Hippocampal formation (tissue), 2 donors: ENCODE measurements at places on chromosomes 11 and 22.

DNA sequence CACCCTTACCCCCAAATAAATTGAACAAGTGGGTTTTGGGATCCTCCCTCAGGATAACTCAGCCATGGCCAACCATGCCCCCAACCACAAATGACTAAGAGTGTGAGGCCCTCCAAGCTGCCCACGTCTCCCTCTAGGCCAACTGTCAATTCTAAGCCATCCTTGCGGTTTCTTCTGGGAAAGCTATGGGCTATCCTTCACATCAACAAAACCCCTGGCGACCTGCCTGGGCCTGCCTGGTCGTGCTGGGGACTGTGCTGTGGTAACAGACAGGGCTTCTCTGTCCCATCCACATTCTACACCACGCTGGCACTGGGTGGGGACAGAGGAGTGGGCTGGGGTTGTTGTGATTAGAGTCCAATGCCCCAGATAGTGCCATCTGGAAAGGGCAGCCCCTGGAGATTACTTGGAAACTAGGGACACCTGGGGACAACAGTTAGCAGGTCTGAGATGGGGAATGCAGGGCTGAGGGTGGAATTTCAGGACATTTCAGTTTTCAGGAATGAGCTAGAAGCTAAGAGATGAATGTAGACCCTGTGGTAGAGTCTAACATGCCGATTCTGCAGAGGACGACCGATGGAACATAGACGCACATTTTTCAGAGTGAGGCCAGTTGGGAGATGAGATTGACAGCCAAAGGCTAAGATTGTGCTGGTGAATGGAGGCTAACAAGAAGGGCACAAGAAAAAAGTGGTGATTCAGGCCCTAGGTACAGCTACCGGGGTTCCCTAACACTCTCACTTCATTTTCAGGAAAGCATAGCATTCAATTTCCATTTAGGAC lies 131.9 kb downstream of the RASSF10 start:
- no peak for DNase-seq

DNA sequence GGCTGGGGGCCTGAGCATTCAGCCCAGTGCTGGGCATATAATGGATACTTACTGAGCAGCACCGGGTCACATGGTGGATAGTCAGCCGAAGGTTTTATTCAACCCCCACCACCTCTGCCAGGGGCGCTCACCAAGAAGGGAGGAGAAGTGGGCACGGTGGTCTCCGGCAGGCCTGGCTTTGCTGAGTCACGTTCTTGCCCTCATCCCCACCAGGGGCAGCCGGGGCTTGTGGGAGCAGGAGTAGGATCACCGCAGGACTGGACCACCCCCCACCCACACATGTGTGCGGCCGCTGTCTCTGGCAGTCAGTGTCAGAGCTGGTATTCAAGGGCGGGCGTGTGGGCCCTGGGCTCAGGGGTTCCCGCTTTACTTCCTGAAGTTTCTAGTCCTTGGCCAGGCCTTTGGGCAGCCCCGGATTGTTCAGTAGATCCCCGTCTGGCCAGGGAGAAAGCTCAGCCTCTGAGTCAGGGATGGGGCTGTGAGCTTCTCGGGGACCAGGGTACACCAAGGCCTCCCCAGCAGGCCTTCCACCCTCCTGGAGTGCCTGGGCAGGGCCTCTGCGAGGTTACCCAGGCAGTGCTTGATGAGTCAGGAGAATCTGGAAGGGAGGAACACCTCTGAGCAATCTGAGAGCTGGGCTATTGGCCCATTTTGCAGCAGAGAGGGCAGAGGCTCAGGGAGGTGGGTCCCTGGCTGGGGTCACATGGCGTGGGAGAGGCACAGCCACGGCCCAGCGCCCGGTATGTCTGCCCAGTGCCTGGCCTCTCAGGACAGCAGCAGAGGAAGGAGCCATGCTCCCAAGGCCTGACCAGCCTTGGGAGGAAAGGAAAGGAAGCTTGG lies 60.6 kb downstream of the RTL6 start:
- no peak for DNase-seq

DNA sequence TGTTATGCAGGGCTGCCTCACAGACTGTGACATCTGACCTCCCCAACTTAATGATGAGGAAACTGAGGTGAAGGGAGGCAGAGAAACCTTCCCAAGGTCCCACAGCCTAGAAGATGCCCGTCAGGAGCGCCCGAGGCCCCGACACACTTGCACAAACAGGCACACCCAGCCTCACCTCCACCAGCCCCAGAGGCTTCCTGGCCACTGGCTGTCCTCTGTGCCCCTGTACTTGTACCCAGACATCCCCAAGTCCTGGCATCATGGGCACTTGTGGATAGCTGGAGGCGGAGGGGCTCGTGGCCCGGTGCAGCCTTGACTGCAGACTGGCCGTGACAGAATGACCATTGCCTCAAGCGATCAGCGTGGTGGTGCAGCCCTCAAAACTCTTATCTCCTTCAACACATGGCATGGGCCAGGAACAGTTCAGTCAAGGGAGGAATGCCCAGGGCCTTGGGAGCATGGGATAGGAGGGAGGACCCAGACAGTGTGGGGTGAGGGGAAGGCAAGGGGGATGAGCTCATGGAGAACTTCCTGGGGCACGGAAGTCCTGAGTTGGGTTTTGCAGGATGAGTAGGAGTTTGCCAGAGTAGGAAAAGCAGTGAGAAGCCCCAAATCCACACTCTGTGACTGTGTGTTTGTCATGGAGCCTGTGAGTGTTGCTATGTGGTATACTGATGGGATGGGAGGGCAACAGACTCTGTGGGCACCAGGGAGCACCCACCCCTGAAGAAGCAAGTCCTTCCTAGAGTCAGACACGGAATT lies 25.8 kb upstream of the PPARA start:
- DNase-seq, result no peak

GRCh38 chr22:37267135-37267587 lies 15.1 kb upstream of the CYTH4 start:
- no peak for DNase-seq

DNA sequence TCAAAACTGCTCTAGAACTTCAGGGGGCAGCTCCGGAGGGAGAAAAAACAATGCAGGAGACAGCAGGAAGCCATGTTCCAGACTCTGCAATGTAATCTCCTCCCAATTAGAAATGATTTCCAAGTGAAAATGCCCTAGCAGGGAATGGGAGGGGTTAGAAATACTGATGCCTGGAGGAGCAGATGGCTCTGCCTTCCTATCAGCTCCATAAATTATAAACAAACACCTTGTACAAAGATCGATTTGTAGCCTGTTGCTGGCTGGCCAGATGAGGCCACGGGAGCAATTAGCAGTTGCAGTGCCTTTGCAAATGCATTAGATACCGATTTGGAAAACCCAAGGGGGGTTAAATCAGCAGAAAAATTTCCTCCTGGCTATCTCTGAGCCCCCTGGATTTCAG lies 46.6 kb upstream of the CHRM4 start:
- DNase-seq, result no peak

DNA sequence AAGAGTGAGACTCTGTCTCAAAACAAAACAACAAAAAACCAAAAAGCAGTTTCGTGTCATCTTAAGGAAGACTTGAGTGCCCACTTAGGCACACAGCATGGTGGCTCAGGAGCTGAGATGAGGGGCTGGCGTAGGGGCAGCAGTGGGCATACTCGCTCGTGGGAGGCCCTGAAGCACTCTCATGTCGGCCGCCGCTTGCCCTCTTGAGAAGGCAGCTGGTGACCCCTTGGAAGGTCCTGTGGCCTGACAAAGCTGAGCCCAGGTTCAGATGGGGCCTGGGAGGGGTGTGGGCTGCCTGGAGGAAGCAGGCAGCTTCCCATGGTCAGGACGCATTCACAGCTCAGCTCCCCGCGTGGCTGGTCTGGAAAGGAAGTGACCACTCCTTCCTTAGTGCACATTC lies 15.0 kb downstream of the MUC5B start:
- DNase-seq, result no peak

- no peak for DNase-seq
These were observed 1.6 kb downstream of the CD81 start for GRCh38 chr11:2378527-2379210.

DNA sequence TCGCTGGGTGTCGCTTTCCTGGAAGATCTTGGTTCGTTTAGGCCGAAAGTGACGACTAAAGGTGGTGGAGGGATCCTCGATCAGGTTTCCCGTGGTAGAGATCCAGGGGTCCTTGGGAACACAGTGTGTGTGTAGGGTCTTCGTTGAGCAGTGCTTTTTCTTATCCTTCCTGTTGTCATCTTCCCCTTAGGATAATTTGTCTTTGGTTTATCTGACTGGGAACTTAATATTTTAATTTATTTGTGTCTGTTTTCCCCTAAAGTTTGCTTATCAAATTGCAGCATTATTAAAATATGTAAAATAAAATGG lies 403 bp downstream of the RBM7 start:
- no peak for DNase-seq

GRCh38 chr11:116657842-116658825 lies 114.7 kb downstream of the BUD13 start:
- no peak for DNase-seq

- no peak for DNase-seq
These were observed 39.0 kb downstream of the CTNND1 start for GRCh38 chr11:57800444-57801182.

- no peak for DNase-seq
These were observed 44.0 kb upstream of the C11orf87 start for GRCh38 chr11:109378034-109378433.

- DNase-seq, result no peak
These were observed 50.6 kb upstream of the PPARA start for GRCh38 chr22:46099740-46100139.

DNA sequence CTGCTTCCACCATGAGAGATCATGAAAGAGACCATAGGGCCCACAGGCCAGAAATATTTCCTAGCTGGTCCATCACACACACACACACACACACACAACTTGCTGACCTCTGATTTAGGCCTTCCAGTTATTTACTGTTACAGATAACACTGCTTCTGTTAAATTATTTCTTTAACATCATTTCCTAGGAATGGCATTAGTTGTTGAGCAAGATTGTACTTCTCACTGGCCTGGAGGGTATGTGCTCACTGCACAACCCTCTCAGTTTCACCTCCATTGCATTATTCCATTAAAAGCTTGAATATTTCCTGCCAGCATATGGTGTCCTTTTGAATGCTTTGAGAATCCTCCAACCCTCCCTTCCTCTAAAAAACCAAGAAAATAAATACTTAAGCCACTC lies 104.4 kb downstream of the MICAL2 start:
- no peak for DNase-seq

- DNase-seq, result no peak
These were observed 18.0 kb upstream of the DRD2 start for GRCh38 chr11:113493206-113493605.

GRCh38 chr11:91913407-91913806 lies 311.2 kb upstream of the FAT3 start:
- no peak for DNase-seq

DNA sequence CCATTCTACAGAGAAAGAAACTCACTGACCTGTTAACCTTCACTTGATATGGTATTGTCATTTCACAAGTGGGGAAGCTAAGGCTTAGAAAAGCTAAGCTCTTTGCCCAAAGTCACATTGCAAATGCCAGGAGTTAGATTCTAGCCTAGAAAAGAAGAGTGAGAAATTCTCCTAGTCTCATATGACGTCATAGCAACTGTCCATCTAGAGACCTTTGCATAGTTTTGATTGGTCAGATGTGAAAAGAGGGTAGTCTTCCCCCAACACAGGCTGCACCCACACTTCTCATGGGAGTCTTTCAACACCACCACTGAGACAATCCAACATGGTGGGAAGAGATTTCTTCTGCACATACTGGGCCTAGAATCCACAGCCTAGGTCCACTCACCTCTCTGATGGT lies 197.9 kb downstream of the NTM start:
- no peak for DNase-seq

DNA sequence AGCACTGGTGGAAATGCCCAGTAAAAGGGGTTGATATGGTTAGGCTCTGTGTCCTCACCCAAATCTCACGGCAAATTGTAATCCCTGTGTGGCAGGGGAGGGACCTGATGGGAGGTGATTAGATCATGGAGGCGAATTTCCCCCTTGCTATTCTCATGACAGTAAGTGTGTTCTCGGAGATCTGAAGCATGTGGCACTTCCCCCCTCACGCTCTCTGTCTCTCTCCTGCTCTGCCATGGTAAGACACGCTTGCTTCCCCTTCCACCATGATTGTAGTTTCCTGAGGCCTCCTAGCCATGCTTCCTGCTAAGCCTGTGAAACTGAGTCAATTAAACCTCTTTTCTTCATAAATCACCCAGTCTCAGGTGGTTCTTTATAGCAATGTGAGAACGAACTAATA lies 37.4 kb downstream of the PACSIN2 start:
- no peak for DNase-seq

DNA sequence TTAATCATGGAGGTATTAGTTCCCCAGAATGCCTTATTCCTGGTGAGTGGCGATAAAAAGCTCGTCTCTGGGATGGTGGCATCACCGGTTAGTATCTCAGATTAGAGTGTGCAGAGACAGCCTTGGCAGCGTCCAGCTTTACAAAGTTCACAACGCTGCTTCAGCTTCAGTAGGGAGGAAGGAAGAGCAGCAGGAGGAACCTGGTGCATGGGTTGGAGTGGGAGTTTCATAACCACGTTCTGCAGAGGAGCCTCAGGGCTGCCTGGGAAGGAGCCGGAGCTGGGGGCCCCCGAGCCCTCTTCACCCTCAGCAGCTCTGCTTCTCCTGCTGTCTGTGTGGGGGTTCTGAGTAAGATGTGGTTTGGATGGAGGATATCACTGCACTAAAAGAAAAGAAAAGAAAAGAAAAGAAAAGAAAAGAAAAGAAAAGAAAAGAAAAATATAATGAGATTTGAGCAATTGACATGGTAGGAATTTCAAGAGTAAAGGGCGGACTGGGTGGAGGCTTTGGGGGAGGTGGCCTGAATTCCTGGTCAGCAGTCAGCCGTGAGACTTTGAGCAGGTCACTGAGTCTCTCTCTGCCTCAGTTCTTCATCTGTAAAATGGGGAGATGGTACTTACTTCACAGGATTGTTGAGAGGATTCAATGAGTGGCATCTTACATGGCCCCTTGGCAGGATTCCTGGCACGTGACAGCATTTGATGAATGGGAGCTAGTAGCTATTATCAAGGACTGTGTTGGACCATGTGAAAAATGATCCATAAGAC lies 6.5 kb downstream of the ASPHD2 start:
- no peak for DNase-seq

DNA sequence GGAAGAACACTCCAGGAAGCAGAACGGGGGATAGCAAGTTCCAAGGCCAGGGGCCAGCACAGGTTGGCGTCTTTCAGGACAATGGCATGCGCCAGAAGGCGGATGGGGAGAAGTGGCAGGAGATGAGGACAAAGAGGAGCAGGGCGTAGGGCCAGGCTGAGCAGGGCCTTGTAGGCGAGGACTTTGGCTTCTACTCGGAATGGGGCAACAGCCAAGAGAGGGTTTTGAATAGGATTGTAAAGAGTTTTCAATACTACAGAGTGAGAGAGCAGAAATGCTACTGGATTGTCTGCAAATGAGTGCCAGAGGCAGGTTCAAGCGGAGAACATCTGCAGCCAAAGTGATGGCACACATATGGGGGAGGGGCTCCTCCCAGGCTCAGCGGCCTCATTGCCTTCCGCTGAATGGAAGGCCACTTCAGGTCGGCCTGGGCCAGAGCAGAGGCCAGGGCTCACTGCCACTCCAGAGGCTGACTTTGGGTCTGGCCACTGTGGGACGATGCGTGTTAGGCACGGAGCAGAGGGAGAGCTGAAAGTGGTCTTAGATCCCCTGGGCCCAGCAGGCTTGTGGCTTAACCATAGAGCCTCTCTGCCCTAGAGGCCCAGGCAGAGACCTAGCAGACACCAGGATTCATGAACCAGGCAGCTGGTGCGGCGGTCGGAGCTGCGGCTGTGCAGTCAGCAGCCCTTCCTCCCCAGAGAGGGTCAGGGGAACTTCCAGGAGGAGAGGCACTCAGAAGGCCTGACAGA lies 118.2 kb downstream of the DSCAML1 start:
- peak; percentile 71 for DNase-seq

- DNase-seq, result no peak
These were observed 3.5 kb downstream of the RTL6 start for GRCh38 chr22:44494497-44494896.

GRCh38 chr11:11313426-11313825 lies 39.6 kb downstream of the CSNK2A3 start:
- no peak for DNase-seq
